ENCODE measurements at places on chromosomes 3 and 15.

- no peak for DNase-seq
These were observed 120.8 kb upstream of the RAP2B start for GRCh38 chr3:153041181-153041580.

DNA sequence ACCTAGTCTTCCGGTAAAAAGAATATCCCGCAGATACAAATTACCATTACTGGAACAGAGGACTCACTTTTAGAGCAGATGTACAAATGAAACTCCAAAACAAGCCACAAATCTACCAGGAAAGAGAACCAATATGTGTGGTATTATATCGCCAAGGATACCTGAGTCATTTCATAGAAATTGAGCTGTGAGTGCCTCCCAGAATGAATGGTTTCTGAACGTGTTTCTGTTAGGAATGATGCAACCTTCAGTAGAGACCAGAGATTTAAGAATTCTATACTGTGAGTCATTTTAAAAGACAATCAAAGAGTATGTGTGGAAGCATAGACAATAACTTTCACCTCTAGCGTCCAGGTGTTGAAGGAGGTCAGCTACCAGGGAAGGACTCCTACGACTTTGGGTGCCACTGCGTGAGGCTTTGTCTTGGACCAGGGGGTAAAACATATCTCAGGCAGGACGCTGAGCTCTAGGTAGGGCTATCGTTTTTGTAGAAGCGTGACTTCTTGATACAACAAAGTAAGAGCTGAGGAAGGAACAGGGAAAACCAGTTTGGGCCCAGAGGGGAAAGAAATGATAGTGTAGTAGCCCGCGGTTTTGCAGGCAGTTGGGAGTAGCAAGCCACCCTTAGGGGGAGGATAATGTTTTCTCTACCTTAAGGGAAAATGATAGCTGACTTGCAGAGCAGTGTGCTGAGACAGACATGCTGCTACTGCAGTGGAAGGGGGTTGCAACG, 210.4 kb downstream of the TP63 start:
- no peak for DNase-seq

DNA sequence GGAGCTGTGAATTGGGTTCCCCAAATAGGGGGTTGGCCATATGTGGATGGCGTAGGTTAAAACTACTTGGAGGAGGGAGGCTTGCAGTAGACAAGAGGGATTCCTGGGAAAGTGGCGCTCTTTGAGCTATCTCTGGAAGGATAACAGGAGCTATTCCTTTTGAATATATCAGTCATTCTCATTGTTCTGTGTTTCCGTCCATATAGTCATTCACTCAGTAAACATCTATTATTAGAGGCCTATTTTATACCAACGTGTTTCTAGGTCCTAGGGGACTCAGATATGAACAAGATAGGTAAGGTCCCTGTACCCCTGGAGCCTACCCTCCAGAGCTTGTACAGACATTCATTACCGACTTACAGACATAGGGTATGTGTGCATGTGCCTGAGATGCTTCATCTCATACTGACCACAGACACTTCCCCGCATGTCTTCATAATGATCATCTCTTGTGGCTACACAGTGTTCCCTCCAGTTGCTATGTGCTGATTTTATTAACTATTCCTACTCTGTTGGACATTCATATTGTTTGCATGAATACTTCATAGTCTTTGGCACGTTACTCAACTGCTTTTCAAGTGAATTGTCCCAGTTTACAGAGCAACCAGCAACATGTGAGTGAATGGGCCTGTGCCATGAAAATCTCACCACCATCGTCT, 55.8 kb upstream of the VILL start:
- no peak for DNase-seq

GRCh38 chr15:45555934-45556608, 31.1 kb upstream of the BLOC1S6 start:
- no peak for DNase-seq

- DNase-seq = no peak
These were observed 6.1 kb downstream of the SEMA3G start for GRCh38 chr3:52438579-52439425.

DNA sequence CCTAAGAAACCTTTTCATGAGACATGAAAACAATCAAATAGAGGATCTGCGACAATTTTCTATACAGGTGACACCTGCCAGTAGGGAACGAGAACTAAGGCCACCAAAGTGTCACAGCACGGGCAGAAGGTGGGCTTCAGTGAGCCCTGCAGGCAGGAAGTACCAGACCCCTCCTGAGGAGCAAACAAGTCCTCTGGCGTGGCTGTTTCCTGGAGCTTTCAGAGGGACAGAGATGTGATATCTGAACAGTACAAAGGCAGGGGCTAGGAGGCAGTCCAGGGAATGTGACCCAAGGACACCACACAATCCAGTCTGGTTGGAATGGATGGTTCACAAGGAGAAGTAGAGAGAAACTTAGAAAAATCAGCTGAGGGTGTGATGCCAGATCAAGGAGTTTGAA, 16.8 kb downstream of the POMGNT2 start:
- DNase-seq = no peak

- DNase-seq = no peak
These were observed 854 bp downstream of the CLEC3B start for GRCh38 chr3:45026957-45027356.

GRCh38 chr3:17747174-17747889, 4.9 kb upstream of the TBC1D5 start:
- no peak for DNase-seq

DNA sequence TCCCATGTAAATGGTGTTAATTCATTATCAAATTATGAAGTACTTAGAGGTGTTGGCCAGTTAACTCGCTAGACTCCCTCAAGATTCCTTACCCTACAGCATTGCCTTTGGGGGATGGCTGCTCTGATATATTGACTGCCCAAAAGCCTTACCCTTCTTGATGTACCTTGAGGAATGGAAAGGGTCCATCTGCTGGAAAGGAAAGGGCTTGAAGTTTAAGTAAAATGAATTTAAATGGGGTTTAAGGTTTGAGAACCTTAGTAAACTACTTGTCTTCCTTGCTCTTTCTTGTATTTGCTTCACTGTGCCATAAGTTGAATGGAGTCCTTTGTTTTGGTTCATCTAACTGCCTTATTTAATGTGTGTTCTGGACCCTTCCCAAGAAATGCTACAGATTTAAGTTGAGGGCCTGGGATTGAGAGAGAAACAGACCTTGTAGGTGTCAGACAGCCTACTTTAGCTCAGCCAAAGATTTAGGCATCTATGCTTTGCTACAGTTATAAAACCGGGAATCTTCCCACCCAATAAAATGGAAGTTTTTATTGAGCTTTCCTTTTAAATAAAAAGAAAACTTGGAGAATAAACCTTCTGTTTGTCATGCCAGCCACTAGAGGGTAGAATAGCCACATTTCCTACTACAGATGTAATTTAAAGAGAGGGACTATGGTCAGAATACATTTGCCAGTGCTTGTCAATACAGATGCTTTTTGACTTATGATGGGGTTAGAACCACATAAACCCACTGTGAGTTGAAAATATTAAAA, 25.3 kb downstream of the CMSS1 start:
- DNase-seq = peak; percentile 29

Data from NCI-H1048 (cell line).